ENCODE measurements at places on chromosomes 1 and 21.

DNA sequence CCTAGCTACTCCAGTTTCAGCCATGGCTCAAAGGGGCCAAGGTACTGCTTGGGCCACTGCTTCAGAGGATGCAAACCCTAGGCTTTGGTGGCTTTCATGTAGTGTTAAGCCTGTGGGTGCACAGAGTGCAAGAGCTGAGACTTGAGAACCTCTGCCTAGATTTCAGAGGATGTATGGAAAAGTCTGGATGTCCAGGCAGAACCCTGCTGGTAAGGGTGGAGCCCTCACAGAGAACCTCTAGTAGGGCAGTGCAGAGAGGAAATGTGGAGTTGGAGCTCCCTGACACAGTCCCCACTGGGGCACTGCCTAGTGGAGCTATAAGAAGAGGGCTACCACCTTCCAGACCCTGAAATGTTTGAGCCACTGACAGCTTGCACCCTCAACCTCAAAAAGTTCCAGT is 16.2 kb downstream of the RIIAD1 start:
- no peak for DNase-seq

DNA sequence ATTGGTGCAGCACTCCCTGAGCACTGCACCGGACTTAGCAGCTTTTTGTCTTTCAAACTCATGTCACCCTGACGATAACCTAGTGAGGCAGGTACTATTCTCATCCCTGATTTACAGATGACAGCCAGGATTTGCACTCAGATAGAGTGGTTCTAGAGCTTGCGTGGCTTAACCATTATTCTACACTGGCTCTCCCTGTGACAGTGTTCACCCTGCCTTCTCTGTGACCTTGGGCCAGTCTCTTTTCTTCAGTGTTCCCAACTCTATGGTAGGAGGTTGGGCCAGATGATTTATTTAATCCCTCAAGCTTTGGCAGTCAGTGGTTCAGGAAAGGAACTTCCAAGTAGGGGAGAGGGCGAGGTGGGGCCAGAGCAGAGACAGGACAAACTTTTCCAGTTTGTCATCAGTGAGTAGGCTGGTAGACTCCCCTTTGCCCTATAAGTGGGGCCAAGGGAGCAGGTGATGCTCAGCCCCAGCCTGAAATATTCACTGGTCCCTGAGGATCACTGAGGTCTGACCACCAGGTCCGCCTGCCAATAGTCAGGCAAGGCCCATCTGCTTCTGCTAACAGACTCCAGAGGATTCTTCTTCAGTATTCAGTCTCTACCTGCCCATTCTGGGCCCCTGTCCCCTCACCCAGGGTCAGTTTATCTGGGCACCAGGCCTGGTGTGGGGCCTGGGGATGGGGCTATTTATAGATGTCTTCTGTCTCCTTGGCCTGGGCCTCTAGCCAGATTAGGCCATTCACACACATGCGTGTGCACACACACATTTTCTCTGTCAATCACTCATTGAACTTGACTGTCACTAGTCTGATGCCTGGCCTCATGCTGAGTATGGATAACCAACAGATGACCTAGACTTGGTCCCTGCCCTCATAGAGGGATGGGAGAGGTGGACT is 8.8 kb upstream of the FABP3 start:
- DNase-seq: no peak

DNA sequence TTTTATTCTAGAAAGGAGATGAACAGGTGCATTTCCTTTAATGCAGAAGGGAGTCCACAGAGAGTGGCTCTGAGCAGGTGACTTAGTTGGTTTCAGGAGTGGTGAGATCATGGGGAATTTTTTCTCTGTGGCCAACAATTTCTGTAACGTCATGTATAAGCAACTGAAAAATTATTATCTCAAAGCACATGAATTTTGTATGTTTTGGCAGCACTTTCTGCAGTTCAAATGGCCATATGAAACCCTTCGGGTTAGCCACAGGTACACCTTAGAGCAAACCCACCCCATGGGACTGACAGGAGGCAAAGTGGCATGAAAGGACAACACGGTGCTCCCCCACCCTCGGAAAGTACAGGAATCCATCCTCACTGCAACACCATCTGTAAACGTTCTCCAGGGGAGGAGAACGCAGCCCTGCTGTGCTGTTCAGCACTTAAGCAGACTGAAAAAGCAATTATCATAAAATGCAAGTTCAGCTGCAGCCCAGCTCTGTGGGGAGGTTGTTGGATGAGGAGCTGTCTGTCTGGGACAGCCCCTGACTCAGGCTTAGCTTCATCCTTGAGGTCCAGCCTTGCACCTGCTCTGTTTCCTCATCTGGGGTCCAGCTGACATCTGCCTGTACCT is 55.8 kb upstream of the CLDN14 start:
- no peak for DNase-seq

GRCh38 chr1:114203595-114204128 is 50.0 kb upstream of the SYT6 start:
- DNase-seq: no peak

DNA sequence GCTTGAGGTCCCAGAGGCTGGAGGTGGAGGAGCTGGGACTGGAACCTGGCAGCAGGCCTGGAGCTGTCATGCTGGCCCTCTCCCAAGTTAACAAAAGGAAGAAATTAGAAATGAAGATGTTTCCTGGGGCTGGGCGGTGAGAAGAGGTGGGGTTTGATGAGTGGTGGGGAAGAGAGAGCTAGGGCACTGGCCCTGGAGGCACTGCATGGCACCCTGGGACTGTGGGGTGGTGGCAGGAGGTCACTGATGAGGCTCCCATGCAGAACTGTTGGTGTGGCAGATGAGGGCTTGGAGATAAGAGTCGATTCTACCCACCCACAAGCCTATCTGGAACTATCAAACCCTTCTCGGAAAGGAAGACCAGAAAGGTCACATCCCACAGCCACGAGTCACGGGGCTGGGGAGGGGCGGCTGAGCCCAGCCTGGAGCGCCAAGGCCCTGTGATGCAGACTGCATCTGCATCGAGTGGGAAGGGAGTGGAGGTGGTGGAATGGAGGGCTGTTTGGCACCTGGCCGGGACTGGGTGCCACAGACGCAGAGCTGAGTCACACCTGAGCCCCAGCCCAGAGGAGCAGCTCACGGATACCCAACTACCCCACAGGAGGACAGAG is 29.4 kb downstream of the MRPL37 start:
- no peak for DNase-seq

GRCh38 chr21:42617486-42617885 is 35.9 kb upstream of the PDE9A start:
- DNase-seq: no peak

DNA sequence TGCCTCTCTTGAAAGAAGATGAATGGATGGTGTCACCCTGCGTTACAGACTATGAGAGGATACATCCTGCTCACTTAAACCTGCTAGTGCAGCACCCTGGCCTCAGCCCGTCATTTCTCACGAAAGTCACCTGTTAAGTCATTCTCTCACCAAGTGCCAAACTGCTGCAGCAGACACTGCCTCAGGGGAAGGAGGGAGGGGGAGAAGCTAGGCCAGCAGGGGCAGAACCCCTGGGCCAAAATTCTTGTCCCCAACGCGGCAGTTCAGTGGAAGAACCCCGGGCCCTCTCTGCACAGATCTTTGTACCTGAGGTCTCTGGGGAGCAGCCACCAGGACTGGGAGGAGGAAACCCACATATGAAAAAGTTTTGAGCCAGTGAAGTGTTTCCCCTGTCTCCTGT is 37.6 kb downstream of the SYT6 start:
- no peak for DNase-seq

DNA sequence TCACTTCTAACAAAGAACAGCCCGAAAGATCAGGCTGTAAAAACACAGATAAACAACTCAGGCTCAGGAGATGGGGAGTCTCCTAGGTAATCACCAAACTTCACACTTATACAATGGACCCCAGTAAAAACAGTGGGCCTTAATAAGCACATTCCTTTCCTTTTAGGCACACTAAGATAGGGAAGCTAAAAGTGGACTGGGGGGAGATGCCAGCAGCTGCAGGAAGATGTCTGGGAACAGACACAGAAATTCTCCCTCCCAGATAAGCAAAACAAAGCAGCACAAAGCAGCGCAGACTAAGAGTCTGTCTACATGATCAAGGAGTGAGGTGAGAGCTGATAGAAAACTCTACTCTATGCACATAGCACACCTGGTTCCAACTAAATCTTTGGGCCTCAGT is 29.0 kb upstream of the CTBS start:
- DNase-seq: no peak

- no peak for DNase-seq
Measured at GRCh38 chr1:175678471-175678870, 64.9 kb downstream of the TNR start.

GRCh38 chr1:160405331-160405877 is 5.0 kb downstream of the VANGL2 start:
- no peak for DNase-seq

DNA sequence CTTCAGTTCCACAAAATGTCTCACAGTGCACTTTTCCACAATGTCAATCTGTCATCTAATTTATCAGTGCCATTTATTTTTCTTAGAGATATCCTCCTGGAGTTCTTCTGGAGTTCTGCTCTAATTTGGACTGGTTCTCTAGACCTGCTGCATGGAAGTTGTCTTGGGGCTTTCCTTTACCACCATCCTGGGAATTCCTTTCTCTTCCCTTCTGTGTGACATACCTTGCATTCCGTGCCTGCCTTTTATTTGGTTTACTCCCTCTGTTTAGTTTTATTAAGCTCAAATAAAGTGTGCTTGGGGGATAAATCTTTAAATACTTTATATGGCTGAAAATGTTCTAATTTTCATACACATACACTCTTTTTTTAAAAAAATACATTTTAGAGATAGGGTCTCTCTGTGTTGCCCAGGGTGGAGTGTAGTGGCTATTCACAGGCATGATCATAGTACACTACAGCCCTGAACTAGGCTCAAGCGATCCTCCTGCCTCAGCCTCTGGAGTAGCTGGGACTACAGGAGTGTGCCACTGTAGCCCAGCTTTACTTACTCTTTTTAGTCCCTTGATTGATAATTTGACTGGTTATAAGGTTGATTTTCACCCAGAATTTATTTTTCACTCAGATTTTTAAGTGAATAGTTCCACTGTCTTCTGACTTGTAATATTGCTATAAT is 14.4 kb downstream of the MTF2 start:
- DNase-seq: no peak

DNA sequence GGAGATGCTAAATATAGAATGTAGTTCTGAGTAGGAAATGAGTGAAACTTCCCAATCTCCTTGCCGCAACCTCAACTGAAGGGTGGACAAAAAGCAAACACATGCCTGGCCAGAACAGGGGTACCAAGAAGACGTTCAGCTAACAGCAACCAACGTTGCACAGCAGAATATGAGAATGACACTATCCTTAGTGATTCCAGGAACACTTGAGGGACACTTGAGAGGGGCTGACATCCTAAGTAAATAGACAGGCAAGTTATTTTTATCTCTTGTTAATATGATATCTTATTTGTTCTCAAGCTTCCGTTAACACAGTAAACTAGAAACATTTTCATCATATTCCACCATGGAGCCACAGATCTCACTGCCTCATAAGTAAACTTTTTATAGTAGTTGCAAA is 908 bp downstream of the KRTAP19-1 start:
- DNase-seq: no peak

GRCh38 chr1:192747943-192748342 is 60.9 kb upstream of the RGS2 start:
- no peak for DNase-seq

DNA sequence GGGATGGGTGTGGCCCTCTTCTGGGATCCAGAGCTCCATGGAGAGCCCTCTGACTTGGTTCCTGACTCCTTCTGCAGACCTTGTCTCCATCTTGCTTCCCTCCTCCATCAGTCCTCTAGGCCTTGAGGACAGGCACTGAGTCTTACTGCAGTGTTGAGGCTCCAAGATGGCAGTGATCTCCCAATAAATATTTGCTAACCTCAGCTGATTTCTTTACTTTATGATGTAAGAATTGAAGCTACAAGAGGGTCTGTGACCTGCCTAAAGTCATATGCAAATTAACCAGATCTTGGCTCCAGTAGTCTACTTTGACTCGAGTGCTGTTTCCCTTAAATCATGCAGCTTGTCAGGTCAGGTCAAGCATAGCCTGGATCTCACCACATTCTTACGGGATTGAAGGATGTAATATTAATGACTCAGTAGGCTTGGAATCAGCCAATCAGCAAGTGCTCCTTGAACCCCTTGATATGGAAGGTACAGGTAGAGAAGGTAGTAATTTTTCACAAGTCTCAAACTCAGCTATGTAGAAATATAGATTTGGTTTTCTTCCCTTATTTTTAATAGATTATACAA is 93.0 kb downstream of the CLIC6 start:
- no peak for DNase-seq

GRCh38 chr1:54384918-54385726 is 21.1 kb downstream of the SSBP3 start:
- no peak for DNase-seq

GRCh38 chr1:231591466-231591865 is 35.1 kb upstream of the DISC1 start:
- no peak for DNase-seq

DNA sequence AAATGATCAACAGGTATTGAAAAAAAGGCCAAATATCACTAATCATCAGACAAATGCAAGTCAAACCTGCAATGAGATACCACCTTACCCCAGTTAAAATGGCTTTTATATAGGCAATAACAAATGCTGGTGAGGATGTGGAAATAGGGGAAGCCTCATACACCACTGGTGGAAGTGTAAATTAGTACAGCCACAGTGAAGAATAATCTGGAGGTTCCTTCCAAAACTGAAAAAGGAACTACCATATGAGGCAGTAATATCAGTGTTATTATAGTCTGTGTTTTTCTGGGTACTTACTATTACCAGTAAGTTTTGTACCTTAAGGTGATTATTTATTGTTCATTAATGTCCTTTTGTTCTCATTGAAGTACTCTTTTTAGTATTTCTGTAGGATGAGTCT is 201.3 kb downstream of the MRPL39 start:
- no peak for DNase-seq

GRCh38 chr1:110426854-110427253 is 19.4 kb upstream of the LAMTOR5 start:
- no peak for DNase-seq

DNA sequence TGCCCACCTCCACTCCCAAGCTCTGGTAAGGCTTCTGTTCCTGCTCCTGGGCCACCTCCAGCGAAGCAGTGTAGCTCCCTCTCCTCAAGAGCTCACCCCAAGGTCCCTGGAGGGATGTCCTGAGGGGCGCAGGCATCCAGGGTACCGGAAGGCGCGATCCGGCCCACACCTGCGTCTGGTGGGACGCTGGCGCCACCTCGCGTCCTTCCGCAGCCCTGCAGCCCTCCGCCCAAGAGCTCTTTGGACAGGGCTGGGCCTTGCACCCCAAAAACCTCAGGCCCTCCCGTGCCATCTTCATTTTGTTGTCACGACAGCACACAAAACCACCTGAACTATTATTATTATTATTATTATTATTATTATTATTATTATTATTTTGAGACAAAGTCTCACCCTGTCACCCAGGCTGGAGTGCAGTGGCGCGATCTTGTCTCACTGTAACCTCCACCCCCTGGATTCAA is 49.2 kb upstream of the PAX7 start:
- peak; percentile 41 for DNase-seq

Data from DMS79 treated with DMSO at 0.1 percent for 48 hours (cell line).